T1000 (cell line): ENCODE measurements at places on chromosomes 12 and 14.

DNA sequence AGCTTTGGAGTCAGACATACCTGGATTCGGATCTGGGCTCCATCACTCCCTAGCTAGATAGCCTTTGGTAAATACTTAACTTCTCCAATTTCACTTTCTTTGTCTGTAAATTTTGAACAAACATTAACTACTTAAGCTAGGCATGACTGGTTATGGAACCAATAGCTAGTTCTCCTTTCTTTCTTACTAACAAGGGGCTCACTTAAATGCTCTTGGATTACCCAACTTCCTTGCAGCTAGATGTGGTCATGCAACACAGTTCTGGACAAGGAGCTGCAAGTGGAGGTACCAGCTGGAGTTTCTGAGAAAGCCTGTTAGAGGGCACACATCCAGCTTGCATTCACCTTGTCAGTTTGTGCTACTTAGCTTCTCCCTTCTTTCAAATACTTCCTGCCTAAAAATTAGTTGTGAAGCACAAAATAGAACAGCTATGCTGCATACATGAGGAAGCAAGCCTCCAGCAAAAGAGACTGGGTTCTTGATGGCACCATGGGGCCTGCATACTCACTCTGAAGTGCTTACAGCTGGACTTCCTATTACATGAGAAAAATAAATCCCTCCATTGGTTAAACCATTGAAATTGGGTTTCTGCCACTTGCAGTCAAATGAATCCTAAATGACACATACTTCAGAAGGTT is 210.1 kb upstream of the EEA1 start:
- DNase-seq, result no peak

DNA sequence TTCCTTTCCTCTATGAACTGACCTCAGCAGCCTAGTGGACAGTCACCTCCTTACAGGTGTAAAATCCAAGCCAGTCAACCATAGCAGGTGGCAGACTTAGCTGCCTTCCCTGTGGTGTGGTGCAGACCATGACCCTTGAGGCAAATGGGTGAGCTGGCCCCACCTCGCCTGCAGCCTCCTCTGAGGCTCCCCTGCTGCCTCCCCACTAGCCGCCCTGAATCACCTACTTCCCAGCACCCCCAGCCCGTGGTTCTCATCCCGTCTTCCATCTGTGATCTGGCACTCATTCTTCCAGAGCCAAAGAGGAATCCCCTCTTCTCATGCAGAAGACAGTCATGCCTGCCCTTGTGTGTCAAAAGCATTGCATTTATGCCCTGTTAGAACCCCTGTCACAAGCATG is 34.4 kb upstream of the TSPAN9 start:
- DNase-seq, result no peak

GRCh38 chr14:75723716-75724115 is 62.7 kb downstream of the TTLL5 start:
- DNase-seq, result no peak

- no peak for DNase-seq
Measured at GRCh38 chr12:28941248-28941647, 207.8 kb upstream of the FAR2 start.

DNA sequence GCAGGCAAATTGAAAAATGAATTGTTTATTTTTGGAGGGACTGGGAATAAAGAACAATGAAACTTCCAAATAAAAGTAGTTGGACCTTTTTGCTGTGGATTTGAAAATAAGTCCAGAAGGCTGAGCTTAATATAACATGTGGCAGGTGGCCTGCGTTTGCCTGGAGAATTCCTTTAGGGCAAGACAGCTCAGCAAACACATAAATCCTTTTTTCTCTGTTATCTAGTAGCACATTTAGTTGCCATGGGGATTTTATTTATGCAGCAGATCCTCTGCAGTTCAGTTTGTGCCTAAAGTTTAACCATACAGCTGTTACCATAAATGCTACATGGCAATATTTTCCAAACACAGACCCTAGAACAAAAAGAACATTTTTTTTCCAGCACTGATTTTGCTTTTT is 180.0 kb downstream of the NPAS3 start:
- no peak for DNase-seq

DNA sequence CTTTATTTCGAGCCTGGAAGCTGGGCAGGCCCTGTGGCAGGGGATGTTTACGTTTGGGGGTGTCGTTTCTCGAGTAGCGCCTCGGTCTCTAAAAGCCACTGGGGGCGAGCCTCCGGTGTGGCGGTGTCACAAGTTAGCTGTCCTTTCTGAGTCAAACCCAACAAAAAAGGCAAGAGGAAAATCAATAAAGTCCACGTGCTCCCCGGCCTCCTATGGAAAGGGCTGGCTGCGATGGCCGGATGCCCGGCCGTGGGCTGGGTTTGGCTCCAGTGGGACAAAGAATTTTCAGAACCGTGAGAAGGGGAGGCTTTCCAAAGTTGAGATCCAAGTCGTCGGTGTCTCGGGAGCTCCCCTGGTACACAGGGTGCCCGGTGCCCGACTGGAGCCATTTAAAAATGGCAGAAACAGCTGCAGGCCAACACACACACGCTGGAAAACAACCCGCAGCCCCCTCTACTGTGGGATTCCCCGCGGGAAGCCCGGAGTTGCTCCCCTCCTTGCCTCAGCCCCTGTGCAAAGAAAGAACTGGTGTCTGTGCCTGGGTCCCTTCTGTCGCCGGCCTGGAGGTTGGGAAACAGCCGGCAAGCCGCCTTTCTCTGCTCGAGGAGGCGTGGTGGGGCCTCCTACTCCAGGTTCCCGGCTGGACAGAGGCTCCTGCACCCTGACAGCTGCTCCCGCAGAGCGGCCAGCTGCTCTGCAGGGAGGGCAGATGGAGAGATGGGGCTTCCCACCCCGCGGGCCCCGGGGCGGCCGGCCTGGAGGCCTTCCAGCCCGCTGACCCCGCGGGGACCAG is 1.9 kb downstream of the BCL7A start:
- DNase-seq, result no peak

DNA sequence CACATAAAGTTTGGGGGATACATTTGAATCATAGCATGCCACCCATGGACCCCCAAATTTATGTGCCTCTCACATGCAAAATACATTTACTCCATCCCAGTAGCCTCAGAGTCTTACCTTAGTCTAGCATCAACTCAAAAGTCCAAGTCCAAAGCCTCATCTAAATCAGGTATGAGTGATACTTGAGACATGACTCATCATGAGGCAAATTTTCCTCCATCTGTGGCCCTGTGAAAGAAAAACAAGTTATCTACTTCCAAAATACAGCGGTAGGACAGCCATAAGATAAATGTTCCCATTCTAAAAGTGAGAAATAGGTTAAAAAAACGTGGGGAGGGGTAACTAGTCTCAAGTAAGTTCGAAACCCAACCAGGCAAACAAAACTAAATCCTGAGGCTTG is 444.2 kb downstream of the SNAPC1 start:
- no peak for DNase-seq

DNA sequence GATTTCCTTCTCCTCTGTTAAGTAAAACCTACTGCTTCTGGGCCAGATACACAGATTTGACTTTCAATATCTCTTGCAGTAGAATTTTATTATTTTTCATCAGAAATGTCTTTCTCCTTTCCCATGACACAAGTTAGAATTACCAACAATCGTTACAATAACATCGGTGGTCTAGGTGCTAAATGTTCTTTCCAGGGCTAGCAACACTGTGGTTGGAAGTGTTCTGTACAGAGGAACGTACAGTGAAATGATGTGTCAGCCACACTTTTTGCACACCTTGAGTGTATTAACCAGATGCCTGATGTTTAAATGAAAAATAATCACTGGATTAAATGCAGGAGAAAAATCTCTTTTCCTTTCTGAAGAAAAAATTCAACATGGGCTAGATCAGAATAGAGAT is 27.7 kb upstream of the KLRD1 start:
- DNase-seq, result no peak

GRCh38 chr14:95695913-95696312 is 9.7 kb downstream of the TCL1B start:
- no peak for DNase-seq

DNA sequence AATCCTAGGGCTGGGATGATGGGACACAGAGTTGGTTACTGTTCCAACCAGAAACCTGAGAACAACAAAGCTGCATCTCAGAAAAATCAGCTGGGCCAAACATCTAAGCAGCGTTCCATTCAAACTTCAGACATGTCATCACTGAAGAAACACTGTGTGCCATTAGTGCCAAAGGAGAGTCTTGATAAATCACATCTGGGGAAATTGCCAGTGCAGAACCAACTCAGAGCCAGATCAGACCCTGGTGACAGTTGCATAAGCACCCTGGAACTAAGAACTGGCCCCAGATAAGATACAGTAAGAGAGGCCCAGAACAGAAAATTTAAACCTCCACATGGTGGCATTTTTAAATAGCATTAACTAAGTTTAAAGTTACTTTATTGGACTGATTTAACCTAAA is 482.8 kb downstream of the PRKD1 start:
- no peak for DNase-seq

- DNase-seq, result no peak
Measured at GRCh38 chr12:21183721-21184275, 52.8 kb downstream of the SLCO1B1 start.

- no peak for DNase-seq
Measured at GRCh38 chr14:85873006-85873405, 343.1 kb downstream of the FLRT2 start.

DNA sequence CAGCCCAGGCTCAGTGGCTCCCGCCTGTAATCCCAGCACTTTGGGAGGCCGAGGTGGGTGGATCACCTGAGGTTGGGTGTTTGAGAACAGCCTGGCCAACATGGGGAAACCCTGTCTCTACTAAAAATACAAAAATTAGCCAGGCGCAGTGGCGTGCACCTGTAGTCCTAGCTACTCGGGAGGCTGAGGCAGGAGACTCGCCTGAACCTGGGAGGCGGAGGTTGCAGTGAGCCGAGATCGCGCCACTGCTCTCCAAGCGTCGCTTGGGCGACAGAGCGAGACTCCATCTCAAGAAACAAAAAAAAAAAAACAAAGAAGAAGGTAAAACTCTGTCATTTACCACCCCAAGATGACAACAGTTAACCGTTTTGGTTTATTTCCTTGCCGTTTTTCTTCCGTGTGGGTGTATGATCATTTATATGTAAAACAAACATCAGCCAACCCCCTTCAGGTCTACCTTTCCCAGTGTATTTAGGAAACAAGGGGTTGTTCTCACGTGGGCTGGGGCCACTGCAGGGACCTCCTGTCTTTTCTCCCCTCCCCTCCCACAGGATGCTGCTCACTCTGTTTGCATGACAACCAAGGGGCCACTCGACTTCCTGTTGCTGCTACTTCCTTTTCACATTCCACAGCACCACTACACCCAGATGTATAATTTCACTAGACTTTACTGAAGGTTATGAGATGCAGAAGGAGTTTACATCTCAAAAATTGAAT is 13.6 kb downstream of the TTC9 start:
- DNase-seq, result no peak

GRCh38 chr12:98418357-98419075 is 96.9 kb upstream of the TMPO start:
- peak; percentile 90 for DNase-seq

GRCh38 chr14:102047808-102048540 is 38.9 kb downstream of the HSP90AA1 start:
- DNase-seq, result no peak
